ENCODE measurements at places on chromosomes 7 and 10. TPM values are rescaled to one million over a fixed set of nuclear protein-coding genes. Genes with fewer than 3 reads are reported as not detected.
A peak's percentile ranks its signal among the peaks of the same experiment; 100 is the strongest.

GRCh38 chr7:29921404-29922010 lies 68.1 kb downstream of the SCRN1 start:
- no peaks in the 10 kb centered on the region for H3K27me3 ChIP-seq
- H3K4me1 ChIP-seq, result no peaks in the 10 kb centered on the region
- peaks cover 31% of the 10 kb centered on the region for H3K36me3 ChIP-seq
- H3K27ac ChIP-seq, result no peak overlapping the region

- DNase-seq, result no peak
- no peaks in the 10 kb centered on the region for H3K36me3 ChIP-seq
- no peak overlapping the region for H3K4me3 ChIP-seq
These were observed 8.4 kb downstream of the PLCE1 start for GRCh38 chr10:94002156-94002555.

GRCh38 chr10:125396676-125397075 lies 236.3 kb upstream of the CTBP2 start:
- H3K4me1 ChIP-seq, result no peaks in the 10 kb centered on the region
- no peak for DNase-seq
- no peak overlapping the region for H3K27ac ChIP-seq
- no peak overlapping the region for H3K4me3 ChIP-seq
- H3K27me3 ChIP-seq, result no peaks in the 10 kb centered on the region
- H3K36me3 ChIP-seq, result no peaks in the 10 kb centered on the region

DNA sequence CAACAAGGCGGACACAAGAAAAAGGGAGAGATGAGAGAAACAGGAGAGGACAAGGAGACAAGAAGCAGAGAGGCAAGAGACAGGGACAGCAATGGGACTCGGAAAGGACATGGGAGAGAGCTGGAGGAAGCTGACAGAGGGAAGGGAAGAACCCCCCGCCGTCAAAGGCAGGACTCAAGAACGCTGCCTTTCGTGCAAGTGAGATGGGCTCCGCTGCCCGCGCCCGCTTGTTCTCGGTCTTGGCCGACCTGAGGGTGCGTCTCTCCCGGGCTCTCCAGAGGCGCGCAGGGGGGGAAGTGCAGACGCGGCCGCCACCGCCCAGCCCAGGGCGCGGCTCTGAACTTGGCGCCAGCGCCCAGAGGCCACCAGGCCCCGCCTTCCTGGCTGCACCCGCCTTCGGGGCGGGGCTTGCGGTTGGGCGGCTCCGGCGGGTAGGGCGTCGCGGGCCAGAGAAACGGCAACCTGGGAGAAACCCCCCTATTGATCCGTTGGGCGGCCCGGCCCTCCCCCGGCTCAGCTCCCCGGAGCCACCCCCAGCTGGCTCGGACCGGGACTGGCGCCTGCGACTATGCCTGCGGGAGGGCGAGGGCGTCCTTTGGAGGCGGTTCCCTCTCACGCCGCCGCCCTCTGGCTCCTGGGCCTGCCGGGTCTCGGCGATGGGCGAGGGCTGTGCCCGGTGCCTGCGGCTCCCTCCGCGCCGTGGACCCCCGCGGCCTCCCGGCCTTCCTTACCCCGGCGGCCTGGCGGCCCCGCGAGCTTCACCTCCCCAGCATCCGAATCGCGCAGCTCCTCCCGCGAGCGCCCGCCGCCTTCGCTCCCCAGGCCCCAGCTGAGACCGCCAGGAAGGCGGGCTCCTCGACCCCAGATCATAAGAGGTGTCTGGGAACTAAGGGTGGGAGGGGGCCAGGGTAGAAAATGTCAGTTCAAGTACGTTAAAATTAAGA lies 2.2 kb upstream of the ANTXRL start:
- H3K27ac ChIP-seq, result no peak overlapping the region
- DNase-seq, result peak; percentile 61
- peaks cover 4% of the 10 kb centered on the region for H3K4me1 ChIP-seq
- H3K27me3 ChIP-seq, result peaks cover 9% of the 10 kb centered on the region

DNA sequence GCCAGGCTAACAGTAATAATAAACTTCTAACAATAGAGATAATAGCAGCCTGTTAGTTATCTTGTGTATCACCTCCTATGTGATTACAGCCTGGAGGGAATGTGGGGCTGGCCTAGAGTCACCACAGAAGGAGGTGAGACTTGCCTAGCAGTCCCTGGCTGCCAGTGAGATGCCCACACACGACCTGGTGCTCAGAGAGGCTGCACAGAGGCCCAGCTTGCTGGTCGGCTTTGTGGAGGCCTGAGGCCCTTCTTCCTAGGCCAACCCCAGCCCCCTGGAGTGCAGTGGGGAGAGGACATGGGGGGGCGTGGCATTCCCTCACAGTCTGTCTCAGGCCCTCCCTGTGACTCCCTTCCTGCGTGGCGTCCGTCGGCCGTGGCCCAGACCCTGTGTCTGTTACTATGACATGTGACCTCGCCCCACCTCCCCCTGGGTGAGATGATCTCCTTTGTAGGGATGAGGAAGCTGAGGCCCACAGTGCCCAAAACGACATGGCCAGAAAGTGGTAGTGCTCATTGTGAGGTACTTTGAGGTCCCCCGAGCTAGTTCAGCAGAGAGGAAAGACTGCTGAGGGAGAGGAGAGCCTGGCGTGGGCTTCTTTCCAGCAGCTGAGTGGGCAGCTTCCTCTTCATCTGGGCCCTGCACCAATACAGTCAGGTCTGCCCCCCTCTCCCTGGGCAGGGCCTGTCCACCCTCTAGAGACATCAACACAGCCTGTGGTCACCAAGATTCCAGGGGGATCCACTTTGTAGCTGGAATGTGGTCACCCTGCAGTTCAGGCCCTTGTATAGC lies 29.7 kb downstream of the UNC5B start:
- H3K27ac ChIP-seq, result no peak overlapping the region
- H3K4me3 ChIP-seq, result no peak overlapping the region
- DNase-seq, result peak; percentile 37
- H3K4me1 ChIP-seq, result peaks cover 27% of the 10 kb centered on the region
- H3K27me3 ChIP-seq, result peaks cover 4% of the 10 kb centered on the region
- H3K36me3 ChIP-seq, result no peaks in the 10 kb centered on the region

DNA sequence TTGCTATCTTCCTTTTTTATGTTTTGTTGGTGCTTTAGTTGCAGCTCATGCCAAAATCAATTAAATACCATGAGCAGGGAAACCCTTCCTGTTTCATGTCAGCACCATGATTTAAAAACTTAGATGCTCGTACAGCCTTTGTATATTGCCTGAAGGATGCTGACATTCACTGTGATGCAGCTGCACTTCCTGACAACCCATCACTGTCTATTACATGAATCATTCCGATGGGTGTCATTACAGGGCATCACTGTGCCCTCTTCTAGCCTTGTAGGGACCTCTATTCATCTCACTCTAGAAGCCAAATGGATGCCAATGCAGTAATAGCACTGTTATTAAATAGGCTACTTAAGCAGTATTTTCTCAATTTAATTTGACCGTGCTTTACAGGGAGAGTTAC lies 18.3 kb upstream of the ITGB1 start:
- H3K4me3 ChIP-seq, result no peak overlapping the region
- H3K27me3 ChIP-seq, result no peaks in the 10 kb centered on the region
- H3K4me1 ChIP-seq, result peaks cover 21% of the 10 kb centered on the region
- no peak for DNase-seq
- H3K27ac ChIP-seq, result no peak overlapping the region
- H3K36me3 ChIP-seq, result no peaks in the 10 kb centered on the region

DNA sequence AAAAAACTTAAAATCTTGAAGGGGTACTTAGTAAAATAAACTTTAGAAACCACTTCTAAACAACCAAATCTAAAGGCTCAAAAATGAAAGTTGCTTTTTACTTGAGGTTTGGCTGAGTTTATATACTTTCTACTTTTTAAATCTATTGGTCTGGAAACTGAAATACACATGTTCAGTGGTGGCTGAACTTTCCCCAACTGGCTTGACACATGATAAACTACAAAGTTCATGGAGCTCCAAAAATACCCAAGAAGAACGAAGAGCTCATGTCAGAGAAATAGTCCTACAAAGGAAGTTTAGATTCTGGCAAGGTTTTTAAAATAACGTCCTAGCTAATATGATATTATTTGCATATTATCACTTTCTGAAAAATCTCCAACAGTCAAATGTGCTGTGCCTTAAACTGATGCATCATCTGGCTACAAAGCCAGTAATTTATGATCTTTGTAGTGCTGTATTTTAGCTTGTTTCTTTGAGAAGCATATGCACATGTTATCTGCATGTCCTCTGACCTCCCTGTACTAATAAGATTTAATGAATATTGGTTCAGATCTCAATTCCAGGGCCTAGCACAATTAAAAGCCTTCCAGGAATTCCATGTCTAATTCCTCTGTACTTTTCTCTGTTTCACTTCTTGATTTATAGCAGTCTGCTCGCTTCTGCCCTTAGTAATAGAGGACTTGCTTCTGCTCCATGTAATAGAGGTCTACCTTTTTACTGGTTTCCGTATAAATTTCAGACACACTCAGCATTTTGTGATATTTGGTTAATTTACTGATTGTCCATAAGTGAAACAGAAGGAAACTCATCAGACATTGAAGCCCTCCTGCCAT lies 28.2 kb downstream of the SEMA3C start:
- no peak for DNase-seq
- no peak overlapping the region for H3K27ac ChIP-seq
- no peaks in the 10 kb centered on the region for H3K36me3 ChIP-seq
- H3K4me3 ChIP-seq, result no peak overlapping the region

DNA sequence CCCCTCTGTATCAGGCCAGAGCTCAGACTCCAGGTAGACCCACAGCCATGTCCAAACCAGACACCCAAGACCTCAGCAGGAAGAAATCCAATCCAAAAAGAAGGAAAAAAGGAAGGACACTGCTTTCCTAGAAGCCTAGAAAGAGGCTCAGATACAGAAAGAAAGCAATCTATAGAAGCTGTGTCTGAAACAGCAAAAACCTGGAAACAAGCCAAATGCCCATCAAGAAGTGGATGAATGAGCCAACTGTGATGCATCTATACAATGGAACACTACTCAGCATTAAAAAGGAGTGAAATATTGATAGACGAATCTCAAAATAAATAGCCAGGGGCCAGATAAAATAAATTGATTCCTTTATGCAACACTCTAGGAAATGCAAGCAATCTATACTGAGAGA lies 31.6 kb downstream of the GRB10 start:
- no peak overlapping the region for H3K4me3 ChIP-seq
- H3K27ac ChIP-seq, result no peak overlapping the region
- peaks cover 3% of the 10 kb centered on the region for H3K4me1 ChIP-seq
- no peak for DNase-seq
- peaks cover 9% of the 10 kb centered on the region for H3K36me3 ChIP-seq

DNA sequence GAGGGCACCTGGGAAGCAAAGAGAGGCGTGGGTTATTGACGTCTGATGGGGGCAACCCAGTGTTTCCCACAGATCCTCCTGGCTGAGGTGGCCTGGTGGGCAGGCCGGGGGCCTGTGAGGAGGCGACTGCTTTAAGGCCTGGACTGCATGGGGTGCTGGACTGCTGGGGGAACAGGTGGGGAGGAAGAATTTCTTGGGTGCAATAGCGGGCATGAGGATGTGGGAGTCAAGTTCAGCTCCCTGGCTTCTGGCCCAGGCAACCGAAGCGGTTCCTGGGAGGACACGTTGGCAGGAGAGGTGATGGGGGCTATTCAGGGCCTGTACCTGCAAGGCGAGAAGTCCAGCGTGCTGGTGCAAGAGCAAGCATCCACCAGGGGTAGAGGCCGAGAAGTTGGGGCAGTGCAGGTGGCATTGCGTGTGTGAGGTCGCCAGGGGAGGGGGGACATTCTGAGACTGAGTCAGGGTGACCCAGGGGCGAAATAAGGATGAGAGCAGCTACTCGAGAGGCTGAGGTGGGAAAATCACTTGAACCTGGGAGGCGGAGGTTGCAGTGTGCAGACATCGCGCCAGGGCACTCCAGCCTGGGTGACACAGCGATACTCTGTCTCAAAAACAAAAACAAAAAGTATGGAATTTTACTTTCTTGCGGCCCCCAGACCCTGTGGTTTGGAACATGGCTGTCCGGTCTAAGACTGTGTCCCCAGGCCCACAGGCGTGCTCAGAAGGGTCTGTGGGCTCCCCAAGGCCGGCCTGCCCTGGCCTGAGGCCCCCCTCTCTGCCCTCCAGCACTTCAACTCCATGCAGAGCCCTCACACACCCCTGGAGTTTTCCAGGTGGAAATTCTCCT lies 53.6 kb upstream of the ELN start:
- no peaks in the 10 kb centered on the region for H3K4me1 ChIP-seq
- H3K27ac ChIP-seq, result no peak overlapping the region
- no peaks in the 10 kb centered on the region for H3K36me3 ChIP-seq
- H3K27me3 ChIP-seq, result no peaks in the 10 kb centered on the region
- DNase-seq, result no peak

The ABCA13 gene
- total RNA-seq, result 0.09 TPM

The TACR2 gene
- not detected for total RNA-seq

The MMD2 gene
- total RNA-seq, result not detected

The PRSS2 gene
- total RNA-seq, result not detected

Data from endothelial cell of umbilical vein (primary cell).